ENCODE measurements at places on chromosomes 13 and 19.

DNA sequence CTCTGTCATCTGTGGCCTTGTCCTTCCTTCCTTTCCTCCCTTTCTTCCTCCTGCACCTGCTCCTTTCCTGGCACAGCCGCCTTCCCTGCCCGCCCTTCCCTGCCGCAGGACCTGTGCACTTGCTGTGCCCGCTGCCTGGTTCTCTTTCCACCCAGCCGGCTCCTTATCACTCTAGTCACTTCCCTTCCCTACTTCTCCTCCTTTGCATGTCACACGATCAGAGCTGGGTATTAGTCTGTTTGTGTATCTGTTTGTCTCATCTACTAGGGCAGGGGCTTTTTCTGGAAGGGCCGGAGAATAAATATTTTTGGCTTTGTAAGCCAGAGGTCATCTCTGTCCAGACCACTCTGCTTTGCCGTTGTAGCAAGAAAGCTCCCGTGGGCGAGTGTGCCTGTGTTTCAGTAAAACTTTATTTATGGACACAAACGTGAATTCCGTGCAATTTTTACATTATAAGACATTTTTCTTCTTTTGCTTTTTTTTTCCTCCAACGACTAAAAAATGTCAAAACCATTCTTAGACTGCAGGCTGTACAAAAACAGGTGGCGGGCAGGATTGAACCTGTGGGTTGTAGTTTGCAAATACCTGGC is 6.1 kb downstream of the KDM4B start:
- DNase-seq = no peak

DNA sequence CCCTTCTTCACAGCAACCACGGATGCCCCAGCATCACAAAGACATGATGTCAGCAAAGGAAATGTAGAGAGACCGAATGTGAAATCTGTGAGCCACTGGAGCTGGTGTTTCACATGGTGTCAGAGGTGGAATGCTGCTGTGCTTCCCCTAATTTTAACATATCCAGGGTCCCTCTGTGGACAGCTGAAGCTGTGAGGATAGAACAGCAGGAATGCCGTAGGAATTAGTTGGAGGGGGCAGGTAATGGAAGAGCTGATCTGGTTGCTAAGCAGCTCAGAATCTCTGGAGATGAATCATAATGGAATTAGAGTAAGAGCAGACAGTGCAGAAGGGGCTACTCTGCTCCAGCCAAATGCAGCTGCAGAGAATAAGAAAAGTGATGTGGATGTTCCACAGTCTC is 68.9 kb upstream of the ZNF835 start:
- DNase-seq = no peak

DNA sequence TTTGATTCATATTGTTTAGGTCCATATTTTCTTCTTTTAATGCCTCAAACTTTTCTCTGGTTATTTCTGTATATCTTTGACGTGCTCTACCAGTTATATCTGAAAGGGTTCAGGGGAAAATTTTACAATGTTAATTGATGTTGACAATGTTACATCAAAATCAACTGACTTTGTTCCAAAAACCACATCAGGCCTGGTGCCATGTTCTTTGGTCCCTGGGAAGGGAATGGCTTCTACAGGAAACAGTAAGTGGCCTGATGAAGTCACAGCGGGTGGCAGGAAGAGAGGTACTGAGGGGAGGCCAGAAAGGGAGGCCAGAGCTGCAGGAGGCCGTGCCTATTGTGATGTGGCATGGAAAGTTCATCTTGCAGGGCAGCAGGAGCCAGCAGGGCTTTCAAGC is 38.2 kb downstream of the CEP89 start:
- no peak for DNase-seq

DNA sequence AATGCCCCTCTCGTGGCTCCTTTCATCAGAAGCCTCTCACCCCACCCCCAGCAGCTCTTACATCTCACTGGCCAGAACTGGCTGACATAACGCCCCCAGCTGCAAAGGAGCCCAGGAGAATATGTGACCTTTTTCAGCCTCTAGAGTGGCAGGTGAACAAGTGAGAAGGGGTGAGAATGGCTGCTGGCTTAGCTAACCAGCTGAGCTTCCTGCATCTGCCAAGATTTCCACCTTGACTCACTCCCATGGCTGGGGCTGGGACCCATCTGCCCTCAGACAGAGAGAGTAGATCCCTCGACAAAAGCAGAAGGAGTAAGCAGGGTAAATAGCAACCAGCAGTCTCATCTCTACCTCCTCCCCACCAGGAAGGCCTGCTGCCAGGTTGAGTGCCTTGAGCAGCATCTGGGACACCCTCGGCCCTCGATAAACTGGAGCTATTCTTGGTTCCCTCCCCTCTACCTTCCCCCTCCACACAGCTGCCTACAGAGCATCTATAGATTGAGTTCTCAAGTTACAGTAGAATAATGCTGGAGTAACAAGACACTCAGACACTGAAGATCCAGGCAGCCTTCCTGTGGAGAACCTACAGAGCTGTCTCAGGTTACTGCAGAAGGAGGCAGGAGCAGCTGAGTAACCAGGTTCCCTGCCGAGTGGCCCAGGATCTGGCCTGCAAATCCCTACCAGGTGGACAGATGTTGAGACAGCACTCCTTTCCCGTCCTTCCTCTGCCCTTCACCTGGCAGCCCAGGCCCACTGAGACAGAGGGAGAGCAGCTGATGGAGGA is 15.5 kb downstream of the KASH5 start:
- DNase-seq = peak; percentile 91

DNA sequence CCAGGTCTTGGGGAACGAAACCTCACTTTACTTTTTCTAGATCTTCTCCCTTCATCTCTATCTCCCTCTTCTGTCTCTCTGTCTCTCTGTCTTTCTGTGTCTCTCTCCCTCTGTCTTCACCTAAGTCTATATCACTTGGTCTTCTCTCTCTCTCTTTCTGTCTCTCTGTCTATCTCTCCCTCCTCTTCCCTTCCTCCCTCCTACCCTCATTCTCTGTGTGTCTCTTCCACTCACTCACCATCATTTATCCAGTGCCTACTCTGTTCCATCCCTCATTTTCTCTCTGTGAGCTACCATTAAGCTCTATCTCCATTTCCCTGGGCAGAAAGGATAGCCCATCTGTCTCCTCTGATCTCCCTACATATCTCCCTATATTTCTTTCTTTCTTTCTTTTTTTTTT is 32.2 kb upstream of the FBL start:
- DNase-seq = no peak

GRCh38 chr13:80348314-80348713 is 7.4 kb upstream of the SPRY2 start:
- DNase-seq = no peak

GRCh38 chr19:2240881-2241760 is 4.5 kb downstream of the SF3A2 start:
- DNase-seq = no peak

DNA sequence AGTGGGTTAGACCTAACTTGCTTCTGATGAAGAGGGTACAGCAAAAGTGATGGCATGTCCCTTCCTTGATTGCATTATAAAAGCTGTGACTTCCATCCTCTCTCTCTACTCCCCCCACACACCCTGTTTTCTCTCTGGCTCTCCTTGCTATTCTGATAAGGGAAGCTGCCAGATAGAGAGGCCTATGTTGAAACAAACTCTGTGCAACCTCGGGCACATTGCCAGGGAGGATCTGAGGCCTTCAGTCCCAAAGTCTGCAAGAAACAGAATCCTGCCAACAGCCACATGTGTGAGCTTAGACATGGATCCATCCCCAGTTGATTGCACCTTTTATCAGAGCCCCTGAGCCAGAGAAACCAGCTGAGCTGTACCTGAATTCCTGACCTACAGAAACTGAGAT is 44.8 kb upstream of the ARGLU1 start:
- DNase-seq = no peak

GRCh38 chr19:35052599-35053190 is 11.2 kb downstream of the HPN start:
- DNase-seq = no peak

GRCh38 chr13:112710855-112711527 is 21.2 kb downstream of the ATP11A start:
- DNase-seq = no peak

- no peak for DNase-seq
Measured at GRCh38 chr19:6011206-6011605, 33.3 kb upstream of the RANBP3 start.

- no peak for DNase-seq
Measured at GRCh38 chr13:95954266-95954665, 98.9 kb downstream of the UGGT2 start.

DNA sequence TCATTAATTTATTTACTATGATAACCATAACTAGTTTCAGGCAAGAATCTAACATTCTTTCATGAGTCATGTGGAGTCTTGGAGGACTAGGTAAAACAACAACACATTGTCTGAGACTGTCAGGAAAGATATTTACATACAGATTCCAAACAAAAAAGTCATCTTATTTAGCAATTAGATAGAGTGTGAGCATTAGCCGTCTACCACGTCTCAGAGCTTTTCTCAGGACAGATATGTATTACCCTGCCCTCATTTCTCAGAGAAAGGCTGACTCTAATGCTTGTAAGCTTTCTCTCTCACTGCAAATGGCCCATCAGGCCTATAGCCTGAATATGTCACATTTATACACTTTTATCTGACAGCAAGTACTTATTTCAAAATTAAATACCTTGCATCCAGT is 312.1 kb upstream of the PCDH20 start:
- no peak for DNase-seq

- no peak for DNase-seq
Measured at GRCh38 chr19:40217934-40218890, at the start of gene TTC9B. Gene TTC9B, minus strand, starts transcription at chr19:40218384. Its CDS starts 3 bp downstream, at chr19:40218381.

DNA sequence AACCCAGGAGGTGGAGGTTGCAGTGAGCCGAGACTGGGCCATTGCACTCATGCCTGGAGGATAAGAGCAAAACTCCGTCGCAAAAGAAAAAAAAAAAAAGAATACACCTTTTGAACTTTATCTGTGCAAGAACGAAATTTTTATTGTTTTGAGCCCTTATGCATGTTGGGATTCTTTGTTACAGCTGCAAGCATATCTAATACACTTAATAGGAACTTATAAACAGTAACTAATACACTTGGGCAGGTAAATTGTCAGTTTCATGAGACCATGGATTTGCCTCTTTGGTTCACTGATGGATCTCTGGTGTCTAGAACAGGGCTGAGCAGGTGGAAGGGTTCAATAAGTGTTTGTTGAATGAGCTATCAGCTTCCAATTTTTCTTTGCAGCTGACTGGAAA is 108.1 kb downstream of the CACNA1A start:
- no peak for DNase-seq

GRCh38 chr19:45924891-45925447 is 10.4 kb upstream of the NANOS2 start:
- DNase-seq = no peak

DNA sequence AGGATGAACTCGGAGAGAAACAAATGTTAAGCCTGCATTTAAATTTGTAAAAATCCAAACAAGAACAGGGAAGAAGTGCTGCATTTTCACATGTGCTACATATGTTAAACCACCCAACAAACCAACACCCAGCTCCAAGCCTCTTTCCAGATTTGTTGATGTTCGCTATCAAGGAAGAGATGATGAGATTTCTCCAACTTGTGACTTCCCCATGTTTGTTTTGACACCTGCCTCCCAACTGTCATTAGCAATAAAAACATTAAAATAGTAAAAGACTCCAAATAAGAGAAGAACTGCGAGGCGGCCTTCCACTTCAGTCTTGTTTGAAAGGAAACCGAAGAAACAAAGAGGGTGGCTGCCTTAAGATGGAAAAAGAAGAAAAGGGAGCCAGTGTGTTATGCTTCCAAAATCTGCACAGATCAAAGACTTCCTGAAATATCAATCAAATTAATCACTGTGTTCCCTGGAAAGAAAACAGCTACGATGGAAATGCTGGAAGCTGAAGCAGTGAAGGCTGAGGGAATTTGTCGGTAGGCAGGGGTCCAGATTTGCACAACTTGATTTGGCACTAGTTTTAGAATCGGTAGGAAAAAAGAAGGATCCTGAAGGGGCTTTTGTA is 14.0 kb upstream of the GGACT start:
- no peak for DNase-seq

DNA sequence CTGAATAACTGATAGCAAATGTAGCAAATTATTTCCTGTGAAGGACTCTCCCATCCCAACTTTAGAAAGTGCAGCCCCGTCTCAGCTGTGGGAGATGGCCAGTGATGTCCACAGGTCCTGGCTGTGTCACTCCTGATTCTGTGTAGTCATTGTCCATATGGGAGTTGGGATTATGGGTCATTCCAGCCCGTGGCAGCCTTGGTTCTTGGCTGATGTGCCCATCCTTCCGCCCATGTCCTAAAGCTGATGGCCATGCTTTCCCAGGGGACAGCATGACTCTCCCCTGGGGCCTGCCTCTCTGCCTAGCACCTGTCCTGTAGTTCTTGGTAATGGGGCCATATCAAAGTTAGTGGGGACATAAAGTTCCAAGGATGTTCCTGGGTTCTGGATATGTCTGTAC is 43.9 kb upstream of the C1QTNF9 start:
- DNase-seq = no peak

DNA sequence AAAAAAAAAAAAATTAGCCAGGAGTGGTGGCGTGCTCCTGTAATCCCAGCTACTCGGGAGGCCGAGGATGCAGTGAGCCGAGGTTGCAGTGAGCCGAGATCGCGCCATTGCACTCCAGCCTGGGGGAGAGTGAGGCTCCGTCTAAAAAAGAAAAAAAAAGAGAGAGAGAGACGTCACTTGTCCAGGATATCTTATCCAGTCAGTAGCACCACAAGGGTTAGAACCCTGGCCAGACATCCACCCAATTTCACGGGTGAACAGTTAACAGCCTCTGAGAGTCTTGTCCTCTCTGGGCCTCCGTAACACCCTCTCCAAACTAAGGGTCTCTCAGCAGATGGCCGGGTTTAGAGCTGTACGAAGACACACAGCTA is 917 bp upstream of the CLPTM1 start:
- no peak for DNase-seq

DNA sequence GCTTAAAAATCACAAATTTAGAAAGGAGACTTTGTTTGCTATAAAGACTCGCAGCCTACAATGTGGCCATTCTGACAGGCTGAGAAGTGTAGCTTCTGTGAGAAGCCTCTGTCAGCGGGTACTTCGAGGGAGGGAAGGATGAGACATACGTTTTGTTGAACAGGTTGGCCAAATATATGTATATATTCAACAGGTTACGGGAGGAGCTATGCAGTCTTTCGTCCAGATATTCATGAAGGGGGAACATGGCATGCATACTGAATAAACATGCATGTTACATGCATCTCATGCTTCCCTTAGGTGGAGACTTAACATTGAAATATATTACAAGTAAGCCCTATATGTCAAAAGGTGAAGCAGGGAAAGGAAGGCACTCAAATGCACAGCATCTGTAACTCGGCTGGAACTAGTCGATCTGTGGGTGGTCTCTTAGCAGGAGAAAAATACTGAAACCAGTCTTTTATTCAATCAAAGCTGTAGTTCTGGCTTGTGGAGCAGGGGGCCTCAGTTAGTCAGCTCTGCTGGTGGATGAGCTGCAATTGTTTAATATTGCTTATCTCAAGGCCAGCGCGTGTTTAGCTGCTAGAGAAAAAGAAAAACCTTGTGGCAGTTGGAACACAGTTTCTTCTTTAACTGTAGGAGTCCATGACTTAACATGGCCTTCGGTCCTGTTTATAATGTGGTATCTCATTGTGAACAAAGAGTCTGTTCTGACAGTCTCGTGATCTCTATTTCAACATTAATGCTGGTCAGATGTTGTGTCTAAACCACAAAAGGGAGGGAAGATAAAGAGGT is 94.3 kb downstream of the FAM216B start:
- DNase-seq = no peak
